ENCODE measurements at places on chromosomes 3 and 15.

DNA sequence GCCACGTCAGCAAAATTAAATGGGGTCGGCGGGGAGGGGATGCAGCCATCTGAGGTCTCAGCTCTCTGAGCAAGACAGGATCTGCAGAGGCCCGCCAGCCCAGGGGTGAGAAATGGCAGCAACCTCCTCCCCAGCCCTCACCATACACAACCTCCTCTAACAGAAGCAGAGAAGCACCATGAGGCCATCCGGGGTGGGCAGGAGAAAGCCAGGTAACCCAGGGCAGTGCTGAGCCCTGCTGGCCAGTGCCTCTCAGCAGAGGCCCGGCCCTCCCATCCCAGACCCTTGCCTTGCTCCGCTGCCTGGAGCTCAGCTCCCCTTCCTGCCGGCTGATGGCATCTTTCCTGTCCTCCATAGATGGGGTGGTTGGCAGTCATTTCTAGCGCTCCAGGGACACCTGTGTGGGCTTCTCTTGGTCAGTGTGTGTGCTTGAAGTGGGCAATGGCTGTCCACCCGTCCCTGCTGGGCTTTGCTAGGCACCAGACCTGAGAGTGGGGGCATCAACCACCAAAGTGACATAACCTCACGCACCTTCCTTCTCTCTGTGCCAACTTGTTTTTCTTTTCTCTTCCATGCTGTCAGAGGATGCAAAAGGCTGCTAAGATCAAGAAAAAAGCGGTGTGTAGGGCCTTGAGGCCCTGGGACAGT, 175.8 kb downstream of the NSMCE3 start:
- no peak for DNase-seq

DNA sequence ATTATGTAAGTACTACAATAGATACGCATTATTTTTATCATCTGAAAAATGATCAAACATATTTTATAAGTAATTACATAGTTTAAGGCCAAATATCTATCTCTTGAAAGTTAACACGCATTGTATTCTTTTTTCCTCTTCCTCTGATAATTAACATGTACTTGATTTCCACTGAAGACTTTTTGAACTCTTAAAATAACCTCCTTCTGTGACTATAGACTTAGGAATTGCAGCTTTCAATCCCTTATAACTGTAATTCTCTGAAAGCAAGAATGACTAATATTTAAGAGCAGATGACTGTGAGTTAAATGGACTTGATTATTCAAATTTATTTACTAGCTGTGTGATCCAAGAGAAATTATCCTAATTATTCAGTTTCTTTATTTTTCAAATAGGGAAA, 730.6 kb upstream of the NECTIN3 start:
- DNase-seq = peak; percentile 50

- DNase-seq = no peak
Measured at GRCh38 chr3:38124324-38125122, 12.4 kb downstream of the ACAA1 start.

DNA sequence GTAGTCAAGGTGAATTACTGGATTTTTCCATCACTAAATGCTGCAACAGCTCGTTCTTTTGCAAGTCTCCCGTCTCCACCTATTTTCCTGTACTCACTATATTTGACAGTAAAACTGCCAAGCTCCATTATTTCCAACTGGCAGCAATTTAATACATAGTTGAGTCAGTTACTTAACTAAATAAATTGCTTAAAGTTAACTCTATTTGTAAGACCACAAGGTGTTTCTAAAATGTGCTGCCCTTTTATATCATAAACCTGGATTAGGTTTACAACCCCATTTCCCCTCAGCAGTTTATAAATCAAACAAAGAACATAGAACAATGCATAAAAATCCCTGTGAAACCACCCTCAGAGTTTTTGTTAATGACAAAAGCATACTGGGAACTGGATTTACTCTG, 211.4 kb upstream of the DPH6 start:
- no peak for DNase-seq

DNA sequence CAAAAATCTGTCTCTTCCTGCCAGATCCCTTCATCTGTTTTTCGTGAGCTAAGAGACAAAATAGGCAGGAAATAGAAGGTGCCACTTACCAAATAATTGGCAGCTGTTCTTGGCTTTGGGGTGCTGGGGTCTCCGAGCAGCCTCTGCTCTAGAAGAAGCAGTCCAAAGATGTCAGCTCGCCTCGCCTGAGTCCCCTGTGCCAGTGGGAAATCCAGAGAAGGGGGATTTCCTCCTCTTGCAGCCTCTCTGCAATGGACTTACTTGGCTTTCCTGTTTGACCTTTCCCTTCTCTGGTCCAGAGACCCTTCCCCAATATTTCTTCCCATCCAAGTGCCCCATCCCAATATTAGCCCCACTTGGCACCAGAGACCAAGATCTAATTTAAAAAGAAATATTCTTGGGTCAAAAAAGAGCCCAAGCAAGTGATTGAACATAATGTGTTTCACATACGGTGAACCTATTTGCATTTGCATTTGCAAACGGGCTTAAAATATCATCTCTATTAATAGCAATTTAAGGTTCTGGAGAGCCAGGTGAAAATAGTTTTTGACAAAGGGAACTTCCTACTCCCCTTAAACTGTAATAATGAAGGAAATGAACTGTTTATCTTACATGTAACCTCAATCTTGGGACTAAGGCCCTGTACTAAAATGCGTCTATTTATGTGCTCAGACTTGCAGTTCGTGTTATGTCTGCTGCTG, 23.2 kb downstream of the CD86 start:
- no peak for DNase-seq

GRCh38 chr15:78125267-78125666, 6.0 kb downstream of the CIB2 start:
- DNase-seq = no peak

DNA sequence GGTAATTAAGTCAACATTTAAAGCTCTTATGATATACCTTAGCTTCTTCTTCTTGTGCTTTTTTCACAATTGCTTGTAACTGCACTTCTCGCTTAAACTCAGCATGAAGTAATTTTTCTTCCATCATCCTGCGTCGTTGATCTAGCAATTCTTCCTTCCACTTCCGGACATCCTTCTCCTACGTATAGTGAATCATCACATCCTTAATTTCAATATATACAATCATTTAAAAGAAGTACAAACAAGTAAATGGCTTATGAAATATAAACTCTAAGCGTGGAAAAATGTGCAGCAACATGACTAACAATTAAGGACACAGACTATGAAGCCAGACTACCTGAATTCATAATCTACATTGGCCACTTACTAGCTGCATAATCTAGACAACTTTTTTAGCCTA, 151.4 kb downstream of the SCAPER start:
- no peak for DNase-seq

GRCh38 chr3:70606018-70606417, 293.6 kb upstream of the MDFIC2 start:
- peak; percentile 21 for DNase-seq

GRCh38 chr3:34862456-34862855, 776.9 kb upstream of the ARPP21 start:
- DNase-seq = no peak

GRCh38 chr3:147921051-147921450, 511.9 kb downstream of the ZIC1 start:
- DNase-seq = peak; percentile 52

DNA sequence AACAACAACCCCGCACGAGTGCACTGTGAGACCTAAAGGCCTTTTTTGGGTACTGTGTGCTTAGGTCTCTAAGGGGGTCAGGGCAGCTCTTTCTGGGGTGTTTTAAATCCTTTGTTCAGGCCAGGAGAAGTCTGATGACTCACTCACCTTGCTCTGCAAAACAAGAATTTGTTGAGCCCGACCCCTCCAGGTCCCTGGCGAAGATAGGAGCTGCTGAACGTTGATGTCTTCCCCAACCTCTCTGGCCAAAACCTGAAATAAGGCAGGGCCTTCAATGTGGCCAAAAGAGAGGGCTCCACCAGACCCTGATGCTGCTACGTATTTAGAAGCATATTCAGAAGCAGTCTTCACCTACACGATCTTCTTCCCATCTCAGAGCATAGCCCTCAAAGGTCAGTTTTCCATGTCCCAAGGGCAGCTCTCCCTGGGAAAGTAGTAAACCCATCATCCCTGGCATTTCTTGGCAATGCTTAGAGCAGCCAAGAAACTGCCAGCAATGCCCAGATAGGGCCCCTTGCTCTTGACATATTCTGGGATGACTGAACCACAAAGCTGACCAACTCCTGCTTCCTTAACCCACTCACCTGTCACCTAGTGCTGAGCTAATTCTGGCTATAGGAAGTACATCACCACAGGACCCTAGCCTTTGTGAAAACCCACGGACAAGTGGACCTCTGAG, 27.1 kb downstream of the CCDC13 start:
- no peak for DNase-seq

DNA sequence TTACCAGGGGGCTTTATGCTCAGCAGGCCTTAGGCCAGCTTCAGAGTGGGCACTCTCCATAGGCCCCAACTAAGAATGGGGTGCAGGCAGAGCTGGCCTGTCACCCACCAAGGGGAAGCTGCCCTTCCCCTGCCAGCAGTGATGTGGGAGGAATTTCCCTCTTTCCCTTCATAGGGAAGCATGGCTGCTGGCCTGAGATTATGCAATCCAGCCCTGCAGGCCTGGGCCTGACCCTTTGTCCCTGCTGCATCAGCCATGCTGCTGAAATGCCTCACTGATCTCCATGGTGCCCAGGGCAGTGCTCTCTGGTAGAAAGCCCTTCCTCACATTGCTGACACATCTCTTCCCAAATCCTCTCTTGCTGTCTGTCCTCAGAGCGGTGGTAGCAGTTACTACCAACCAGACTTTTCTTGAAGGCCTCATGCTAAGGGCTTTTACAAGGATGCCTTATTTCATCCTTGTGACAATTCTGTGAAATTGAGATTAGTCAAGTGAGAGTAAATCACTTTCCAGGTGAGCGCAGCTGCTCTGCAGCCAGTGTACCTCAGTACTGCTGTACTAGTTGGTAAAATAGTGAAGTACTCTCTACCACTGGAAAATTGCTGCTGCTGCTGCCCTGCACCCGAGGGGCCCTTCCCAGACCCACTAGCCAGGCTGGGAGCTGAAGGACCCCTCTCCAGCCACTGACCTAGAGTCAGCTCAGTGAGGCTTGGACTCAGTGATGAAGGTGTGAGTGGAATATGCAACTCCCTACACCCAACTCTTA, 33.8 kb downstream of the MRAS start:
- DNase-seq = no peak

DNA sequence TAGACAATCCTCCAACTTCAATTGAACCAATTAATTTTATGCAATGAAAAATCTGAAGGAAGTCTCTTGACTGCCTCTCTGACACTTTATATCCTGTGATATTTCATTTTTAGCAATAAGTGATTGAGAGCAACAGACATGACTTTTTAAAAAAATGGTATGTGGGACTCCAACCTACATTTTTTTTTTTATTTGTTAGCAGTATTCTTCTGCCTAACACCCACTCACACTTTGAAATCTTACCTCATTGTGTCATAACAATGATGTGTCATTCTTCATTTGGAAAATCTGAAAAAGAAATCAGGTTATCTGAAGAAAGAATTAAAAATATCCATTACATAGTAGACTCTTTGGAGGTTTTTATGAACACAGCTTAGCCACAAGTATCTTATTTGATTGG, 541.3 kb upstream of the KCNMB2 start:
- DNase-seq = no peak
